ENCODE measurements at places on chromosomes 4 and X.
A peak's percentile ranks its signal among the peaks of the same experiment; 100 is the strongest.

DNA sequence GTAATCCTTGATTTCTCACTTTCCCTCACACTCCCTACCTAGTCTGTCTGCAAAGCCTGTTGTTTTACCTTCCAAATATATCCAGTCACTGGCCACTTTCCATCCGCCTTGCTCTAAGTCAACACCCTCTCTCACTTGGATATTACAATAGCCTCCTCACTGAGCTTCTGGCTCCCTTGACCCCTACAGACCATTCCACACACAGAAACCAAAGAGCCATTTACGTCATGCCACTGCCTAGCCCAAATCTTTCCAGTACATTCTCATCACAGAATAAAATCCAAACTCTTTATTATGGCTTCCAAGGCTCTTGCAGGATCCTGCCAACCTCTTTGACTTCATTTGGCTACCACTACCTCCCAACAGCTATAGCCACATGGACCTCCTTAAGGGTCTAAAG is 25.7 kb upstream of the ARHGEF9 start:
- DNase-seq: no peak

GRCh38 chr4:30865691-30866090 is 145.5 kb downstream of the PCDH7 start:
- no peak for DNase-seq

DNA sequence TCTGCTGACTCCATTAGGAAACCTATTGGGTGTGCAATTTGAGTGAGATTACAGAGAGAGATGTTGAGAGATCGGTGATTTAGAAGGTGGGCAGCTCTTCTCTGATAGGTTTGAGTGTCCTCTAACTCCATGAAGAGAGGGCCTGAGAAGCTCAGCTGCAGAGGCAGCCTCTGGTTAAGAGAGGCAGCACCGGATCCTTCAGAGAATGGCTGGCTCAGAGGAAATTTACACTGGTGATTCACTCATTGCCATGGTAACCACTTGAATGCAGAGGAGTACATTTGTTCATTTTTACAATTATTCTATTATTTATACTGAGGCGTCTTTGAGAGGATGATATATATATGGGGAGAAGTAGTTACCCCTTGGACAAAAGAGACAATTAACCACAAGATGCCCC is 171.7 kb downstream of the PDGFRA start:
- no peak for DNase-seq

- no peak for DNase-seq
These were observed 6.1 kb downstream of the TACC3 start for GRCh38 chr4:1727117-1728031.

DNA sequence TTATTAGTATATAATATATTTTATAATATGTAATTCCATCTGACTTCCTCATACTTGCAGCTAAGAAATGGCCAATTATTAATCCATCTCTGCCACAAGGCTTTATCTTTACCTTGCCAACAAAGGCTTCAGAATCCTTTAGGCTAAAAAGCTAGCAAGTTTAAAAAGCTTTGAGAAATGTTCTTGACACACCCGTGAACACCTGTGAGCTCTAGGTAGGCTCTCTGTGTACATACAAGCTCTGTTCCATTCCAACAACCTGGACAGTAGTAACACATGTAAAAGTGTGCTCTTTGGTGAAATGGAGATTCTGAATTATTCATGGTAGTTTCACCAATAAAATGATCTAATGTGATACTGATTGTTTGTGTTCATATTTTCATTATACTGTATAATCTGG is 49.7 kb upstream of the USP9X start:
- no peak for DNase-seq

- peak; percentile 11 for DNase-seq
These were observed 8.9 kb upstream of the RENBP start for GRCh38 chrX:153953342-153953830.

- DNase-seq: no peak
These were observed 59.3 kb downstream of the MAD2L1 start for GRCh38 chr4:120007191-120007871.

GRCh38 chrX:11768039-11768438 is 10.0 kb downstream of the MSL3 start:
- no peak for DNase-seq

DNA sequence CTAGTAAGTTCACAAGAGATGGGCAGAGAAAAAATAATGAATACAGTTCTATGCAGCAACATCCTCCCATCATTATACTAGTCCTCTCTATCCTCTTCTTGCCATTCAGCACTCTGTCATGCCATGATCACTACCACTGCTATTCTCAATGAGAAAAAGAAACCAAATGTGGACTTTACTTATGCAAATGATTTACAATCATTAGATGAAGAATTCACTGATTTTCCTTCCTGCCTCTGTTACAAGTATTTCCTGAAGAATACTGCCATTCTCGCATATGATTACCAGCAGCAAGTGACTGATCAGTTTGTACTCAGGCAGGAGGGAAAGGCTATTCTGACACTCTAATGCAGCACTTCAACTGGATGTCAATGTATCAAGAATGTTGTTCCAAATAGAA is 50.3 kb downstream of the WDFY3 start:
- no peak for DNase-seq

DNA sequence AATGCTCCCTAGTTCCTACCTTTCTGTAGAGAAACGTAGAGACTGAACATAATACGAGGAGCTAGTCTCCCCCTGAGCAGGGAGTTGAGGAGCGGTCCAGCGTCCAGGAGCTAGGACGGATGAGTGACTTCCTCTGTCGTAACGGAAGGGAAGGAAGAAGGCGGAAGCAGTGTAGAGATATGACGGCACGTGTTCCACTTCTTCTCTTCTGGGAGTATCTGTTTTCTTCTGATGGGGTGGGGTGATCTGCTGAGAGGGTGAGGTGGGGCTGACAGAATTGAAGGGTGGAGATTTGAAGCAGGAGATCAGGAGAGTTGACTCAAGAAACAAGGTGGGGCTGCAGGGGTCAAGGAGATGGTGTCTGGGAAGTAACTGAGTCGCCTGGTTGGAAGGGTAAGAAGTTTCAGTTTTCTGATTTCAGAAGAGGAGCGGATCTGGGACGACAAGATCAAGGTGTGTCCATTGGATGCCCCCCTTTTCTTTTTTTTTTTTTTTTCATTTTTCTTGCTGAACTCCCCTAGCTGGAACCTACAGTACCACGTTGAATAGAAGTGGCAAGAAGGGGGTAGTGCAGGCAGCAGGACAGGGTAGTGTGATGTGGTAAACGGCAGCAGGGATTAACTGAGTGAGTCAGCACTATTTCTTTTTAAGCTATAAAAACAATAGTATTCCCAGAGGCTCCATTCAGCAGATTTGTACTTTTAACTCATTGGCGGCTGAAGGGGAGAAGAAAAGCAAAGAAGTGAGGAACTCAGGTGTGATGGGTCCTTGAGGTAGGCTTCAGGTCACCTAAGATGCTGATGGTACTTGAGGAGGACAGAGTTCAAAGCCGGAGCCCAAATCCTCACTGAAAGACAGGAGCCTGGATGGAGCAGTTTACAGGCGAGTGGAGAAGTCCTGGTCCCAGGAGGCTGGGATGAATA is 50.8 kb upstream of the SETD7 start:
- no peak for DNase-seq

DNA sequence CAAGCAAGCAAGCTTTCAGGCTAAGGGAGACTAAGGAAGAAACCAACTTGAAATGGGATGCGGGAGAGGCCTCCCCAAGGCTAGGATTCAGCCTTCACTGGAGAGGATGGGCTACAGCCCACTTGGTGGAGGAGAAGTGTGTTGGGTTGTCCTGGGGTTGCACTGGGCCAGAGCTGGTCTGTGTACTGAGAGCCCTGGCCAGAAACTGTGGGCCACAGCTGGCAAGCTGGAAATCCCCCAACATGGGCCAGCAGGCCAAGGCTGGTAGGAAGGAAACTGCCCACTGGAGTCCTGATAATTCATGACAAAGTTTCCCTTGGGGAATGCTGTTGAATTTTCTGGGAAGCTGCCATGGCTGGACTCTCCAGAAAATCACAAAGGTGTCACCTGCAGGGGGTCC is 188.0 kb upstream of the S100G start:
- no peak for DNase-seq

- DNase-seq: no peak
These were observed 21.4 kb upstream of the AFAP1 start for GRCh38 chr4:7960790-7961655.

GRCh38 chrX:134774190-134775048 is 116.1 kb upstream of the PLAC1 start:
- DNase-seq: no peak

- DNase-seq: no peak
These were observed 58.5 kb downstream of the ACOX3 start for GRCh38 chr4:8381814-8382581.

GRCh38 chr4:17315459-17315858 is 196.4 kb downstream of the QDPR start:
- peak; percentile 15 for DNase-seq

DNA sequence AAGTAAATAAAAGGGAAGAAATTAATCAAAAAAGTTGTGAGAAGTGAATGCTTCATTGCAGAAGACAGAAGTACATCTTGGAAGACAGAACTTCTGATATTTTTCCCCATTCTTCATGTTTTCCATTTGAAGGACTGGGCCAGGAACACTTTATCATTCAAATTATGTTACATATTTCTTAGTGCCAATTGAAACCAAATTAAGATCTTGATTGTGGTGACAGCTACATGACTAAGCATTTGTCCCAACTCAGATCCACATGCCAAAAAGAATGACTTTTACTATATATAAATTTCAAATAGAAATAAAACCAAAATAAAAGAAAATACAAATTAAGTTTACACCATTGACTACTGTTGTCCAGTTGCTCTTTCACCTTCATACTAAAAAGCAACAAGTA is 14.0 kb upstream of the FGF5 start:
- DNase-seq: no peak

DNA sequence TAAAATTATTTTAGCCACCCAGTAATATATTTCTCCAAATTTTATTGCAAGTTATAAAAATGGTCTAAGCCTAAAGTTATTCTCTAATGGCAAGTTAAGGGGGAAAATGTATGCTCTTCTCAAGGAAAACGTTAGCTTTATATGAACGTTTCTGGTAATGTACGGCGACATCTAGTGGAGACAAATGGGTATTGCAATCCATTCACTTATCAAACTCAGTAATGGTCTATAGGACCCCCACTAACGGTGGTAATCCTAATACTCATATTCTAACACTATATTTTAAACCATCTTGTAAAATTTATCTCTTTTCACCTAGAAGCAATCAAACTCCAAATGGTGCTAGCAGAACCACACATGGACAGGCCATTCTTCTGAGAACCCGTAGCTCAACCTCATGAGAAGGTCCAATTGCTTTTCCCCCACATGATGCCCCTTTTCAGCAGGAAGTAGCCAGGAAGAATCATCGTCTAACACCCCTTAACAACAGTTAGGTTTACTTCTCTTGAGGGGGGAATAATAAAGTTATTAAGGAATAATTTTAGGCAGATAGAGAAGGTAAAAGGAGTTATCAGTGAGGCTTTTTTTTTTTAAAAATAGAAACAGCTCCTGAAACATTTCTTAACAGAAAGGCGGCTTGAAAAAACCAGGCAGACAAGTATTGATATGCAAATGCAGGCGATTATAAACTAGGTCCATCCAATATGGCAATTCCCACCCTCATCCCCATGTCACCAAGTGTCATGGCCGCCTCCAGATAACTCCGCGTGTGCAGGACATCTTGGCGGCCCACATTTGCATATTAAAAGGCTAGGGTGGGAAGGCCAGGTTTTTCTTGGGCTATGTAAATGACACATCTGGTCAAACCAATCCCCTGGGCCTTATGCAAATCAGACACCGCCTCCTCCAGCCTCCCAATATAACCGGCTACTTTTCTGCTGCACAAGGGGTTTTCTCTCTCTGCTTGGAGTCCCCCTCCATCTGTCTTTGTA is 35.0 kb downstream of the NUDT11 start:
- no peak for DNase-seq

DNA sequence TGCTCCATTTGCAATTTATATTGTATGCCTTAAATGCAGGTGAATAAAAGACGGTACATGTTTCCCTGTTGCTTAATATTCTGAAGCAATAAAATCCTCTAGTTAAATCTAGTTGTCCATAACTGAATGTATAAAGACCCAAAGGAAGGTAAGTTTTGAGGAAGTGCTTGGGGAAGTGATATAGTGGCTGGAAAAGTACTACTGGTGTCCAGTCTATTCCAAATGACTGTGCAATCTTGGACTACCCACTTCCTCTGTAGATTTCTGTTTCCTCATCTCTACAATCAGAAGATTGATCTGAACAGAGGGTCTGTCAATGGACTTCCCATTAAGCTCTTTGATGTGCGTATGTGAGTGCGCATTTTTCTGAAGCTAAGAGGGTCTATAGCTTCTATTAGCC is 17.0 kb downstream of the SNCA start:
- DNase-seq: no peak

- DNase-seq: no peak
These were observed 78.4 kb downstream of the PLS3 start for GRCh38 chrX:115639334-115639880.

GRCh38 chr4:42641161-42641560 is 15.7 kb downstream of the ATP8A1 start:
- no peak for DNase-seq

DNA sequence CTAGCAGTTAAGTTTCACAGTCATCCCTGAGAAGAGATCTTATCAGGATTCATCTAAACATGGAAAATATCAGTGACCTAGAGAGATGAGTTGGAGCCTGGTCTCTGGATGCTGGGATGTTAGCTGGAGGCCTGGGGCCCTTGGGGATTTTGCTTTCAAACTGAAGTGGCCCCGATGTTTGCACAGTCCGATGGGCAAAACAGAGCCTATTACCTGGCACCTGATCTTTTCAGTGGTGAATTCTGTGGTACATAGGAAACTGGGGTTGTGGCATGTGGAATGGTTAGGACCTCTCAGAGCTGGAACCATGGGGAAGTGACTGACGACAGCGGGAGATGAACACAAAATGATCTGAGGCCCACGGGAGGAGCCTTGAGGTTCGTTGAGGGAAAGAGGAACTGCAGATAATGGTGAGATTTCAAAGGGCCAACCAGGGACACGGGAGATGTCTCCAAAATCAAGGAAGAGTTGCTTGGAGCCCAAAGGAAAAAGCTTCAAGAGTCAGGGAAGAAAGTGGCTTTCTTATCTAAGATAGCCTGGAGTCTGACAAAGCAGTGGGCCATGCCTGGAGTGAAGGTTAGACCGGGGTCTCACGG is 17.8 kb upstream of the TENM3 start:
- no peak for DNase-seq

GRCh38 chr4:180852738-180853137 is 1390.5 kb upstream of the TENM3 start:
- DNase-seq: no peak

DNA sequence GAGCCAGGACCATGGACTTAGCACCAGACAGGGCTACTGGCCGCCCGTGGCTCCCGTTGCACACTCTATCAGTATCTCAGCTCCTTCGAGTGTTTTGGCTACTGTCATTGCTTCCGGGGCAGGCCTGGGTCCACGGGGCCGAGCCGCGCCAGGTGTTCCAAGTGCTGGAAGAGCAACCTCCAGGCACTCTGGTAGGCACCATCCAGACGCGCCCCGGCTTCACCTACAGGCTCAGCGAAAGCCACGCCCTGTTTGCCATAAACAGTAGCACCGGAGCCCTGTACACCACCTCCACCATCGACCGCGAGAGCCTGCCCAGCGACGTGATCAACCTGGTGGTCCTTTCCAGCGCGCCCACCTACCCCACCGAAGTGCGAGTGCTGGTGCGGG is 1.6 kb downstream of the FAT4 start:
- peak; percentile 56 for DNase-seq
